ENCODE measurements at places on chromosomes 12 and 14.

- H3K27ac ChIP-seq, result no peak overlapping the region
- H3K4me1 ChIP-seq, result peaks cover 9% of the 10 kb centered on the region
- no peak overlapping the region for H3K4me3 ChIP-seq
- no peaks in the 10 kb centered on the region for H3K36me3 ChIP-seq
These were observed 23.6 kb downstream of the RHOF start for GRCh38 chr12:121769831-121770301.

DNA sequence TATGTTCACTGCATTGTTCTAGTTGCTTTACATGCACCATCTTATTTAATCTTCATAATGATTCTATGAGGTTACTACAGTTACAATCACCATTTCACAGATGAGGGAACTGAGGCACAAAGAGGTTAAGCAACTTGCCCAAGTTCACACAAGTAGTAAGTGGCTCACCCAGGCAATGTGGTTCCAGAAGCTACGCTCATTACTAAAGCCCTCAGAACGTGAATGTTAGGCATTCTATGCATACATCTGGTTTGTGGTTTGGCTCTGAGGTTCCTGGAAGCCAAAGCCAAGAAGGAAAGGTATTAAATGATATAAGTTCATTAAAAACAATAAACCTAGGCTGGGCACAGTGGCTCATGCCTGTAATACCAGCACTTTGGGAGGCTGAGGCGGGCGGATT lies 14.4 kb upstream of the VRTN start:
- DNase-seq, result no peak
- H3K27ac ChIP-seq, result no peak overlapping the region
- no peaks in the 10 kb centered on the region for H3K4me1 ChIP-seq

DNA sequence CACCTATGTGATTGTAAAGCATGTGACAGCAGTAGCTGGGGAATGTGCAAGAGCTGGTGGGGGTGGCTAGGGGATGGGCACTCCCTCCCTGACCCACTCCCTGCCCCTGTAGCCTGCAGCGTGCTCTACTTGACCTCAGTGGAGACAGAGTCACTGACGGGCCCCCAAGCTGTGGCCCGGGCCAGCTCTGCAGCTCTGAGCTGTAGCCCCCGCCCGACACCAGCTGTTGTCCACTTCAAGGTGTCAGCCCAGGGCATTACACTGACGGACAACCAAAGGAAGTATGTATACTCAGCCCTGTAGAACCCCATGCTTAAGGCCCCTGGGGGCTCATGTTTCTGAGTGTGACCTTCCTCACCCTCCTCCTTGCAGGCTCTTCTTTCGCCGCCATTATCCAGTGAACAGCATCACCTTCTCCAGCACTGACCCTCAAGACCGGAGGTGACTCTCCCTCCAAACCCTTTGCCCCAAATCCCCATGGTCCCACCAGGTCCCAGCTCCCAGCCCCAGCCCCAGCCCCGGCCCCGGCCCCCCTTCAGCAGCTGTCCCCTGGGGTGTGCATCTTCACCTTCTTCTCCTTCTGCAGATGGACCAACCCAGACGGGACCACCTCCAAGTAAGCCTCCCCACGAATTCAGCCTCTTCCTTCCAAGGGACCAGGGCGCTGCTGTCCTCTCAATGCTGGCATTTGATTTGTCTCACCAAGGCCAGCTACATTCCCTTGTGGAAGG lies 13.3 kb downstream of the TNS2 start:
- peaks cover 47% of the 10 kb centered on the region for H3K36me3 ChIP-seq
- no peaks in the 10 kb centered on the region for H3K27me3 ChIP-seq
- no peak overlapping the region for H3K27ac ChIP-seq
- no peak for DNase-seq
- H3K4me3 ChIP-seq, result no peak overlapping the region

GRCh38 chr12:124764870-124765580 lies 98.6 kb downstream of the SCARB1 start:
- DNase-seq, result no peak
- H3K27ac ChIP-seq, result no peak overlapping the region
- H3K27me3 ChIP-seq, result peaks cover 7% of the 10 kb centered on the region

DNA sequence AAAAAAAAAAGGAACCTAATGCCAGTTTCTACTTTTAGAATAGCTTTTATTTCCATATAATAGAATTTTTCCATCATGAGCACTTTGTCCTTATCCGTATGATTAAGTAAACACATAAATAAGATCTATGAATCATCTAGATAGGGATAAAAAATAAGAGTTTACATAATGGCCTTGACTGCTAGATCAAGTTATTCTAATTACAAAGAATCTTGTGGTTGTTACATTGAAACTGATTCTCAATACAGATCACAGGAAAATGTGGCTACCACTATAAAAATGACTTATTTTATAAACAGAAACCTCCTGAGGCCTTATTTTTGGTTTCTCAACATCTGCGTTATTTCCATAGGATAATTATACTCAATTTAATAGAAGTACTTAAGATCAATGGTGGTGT lies 34.4 kb upstream of the NDUFA12 start:
- H3K27ac ChIP-seq, result no peak overlapping the region
- no peaks in the 10 kb centered on the region for H3K27me3 ChIP-seq
- peaks cover 2% of the 10 kb centered on the region for H3K4me1 ChIP-seq
- peaks cover 50% of the 10 kb centered on the region for H3K36me3 ChIP-seq

GRCh38 chr14:105166571-105167302 lies 1.8 kb downstream of the JAG2 start:
- H3K4me3 ChIP-seq, result peak overlapping the region; percentile 24
- peaks cover 17% of the 10 kb centered on the region for H3K4me1 ChIP-seq
- no peak overlapping the region for H3K27ac ChIP-seq
- no peak for DNase-seq
- peaks cover 20% of the 10 kb centered on the region for H3K27me3 ChIP-seq

GRCh38 chr12:15322164-15323061 lies at the start of gene PTPRO:
Gene PTPRO, plus strand, starts transcription at chr12:15322508.
- no peak within 1 kb of the TSS for H3K4me3 ChIP-seq
- H3K27ac ChIP-seq, result no peak within 1 kb of the TSS
- H3K27me3 ChIP-seq, result peaks cover 31% of the 10 kb centered on the region
- DNase-seq, result no peak

GRCh38 chr14:59450716-59451115 lies 14.5 kb downstream of the GPR135 start:
- H3K4me1 ChIP-seq, result no peaks in the 10 kb centered on the region
- peaks cover 2% of the 10 kb centered on the region for H3K36me3 ChIP-seq
- H3K27me3 ChIP-seq, result no peaks in the 10 kb centered on the region
- no peak for DNase-seq
- H3K27ac ChIP-seq, result no peak overlapping the region

DNA sequence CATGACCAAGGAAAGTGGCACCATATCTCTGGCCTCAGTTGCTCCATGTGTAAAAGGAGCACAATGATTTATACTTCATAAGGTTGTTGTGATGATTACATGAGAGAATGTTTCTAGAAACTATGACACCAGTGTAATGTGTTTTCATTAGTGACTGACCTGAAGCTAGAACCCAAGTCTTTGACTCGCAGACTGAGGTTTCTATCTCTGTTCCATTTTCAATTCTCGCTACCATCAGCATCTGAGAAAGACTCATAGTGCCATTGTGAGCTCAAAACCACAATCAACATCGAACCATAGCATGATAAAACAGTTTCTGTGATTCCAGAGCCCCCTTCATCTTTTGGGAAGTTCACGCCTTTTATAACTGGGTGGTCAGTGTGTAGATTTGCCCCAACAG lies 53.8 kb downstream of the STAB2 start:
- no peaks in the 10 kb centered on the region for H3K27me3 ChIP-seq
- H3K36me3 ChIP-seq, result no peaks in the 10 kb centered on the region
- no peak for DNase-seq
- H3K27ac ChIP-seq, result no peak overlapping the region

DNA sequence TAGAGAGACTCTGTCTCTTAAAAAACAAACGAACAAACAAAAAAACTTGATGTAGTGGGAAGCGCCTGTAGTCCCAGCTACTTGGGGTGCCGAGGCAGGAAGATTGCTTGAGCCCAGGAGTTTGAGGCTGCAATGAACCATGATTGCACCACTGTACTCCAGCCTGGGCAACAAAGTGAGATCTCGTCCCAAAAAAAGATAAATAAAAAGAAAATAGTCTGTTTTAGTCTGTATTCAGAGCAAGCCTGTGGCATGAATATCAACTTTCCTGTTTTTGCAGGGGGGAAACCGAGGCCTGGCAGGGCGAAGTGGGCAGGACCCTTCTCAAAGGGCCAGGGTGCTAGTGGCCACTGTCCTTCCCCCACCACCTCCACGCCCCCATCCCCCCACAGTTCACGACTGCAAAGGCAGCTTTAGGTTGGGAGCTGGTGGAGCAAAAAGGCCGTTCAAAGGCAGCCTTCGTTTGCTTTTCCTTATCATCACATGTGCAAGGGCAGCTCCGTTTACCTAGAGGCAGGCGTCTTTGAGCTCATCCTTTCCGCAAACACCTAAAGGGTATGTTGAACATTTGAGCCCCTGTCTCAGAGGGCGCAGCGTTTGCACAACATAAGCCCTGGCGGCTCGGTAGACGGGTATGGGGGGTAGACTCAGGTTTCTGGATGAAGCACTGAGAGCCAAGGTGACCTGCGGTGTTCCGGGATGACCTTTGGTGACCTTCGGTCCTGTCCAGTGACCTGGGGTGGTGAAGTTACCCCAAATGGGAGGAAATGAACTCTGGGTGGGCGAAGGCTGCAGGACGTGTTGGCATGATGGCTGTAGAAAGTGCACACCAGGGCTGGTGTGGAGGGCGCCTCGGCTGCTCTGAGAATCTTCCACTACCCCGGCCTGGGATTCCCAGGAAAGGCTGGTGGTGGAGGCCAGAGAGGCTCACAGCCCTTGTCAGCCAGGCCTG lies 8.7 kb upstream of the MEG3 start:
- no peak for DNase-seq
- no peak overlapping the region for H3K27ac ChIP-seq
- no peaks in the 10 kb centered on the region for H3K36me3 ChIP-seq
- H3K4me1 ChIP-seq, result no peaks in the 10 kb centered on the region
- peaks cover 7% of the 10 kb centered on the region for H3K27me3 ChIP-seq

DNA sequence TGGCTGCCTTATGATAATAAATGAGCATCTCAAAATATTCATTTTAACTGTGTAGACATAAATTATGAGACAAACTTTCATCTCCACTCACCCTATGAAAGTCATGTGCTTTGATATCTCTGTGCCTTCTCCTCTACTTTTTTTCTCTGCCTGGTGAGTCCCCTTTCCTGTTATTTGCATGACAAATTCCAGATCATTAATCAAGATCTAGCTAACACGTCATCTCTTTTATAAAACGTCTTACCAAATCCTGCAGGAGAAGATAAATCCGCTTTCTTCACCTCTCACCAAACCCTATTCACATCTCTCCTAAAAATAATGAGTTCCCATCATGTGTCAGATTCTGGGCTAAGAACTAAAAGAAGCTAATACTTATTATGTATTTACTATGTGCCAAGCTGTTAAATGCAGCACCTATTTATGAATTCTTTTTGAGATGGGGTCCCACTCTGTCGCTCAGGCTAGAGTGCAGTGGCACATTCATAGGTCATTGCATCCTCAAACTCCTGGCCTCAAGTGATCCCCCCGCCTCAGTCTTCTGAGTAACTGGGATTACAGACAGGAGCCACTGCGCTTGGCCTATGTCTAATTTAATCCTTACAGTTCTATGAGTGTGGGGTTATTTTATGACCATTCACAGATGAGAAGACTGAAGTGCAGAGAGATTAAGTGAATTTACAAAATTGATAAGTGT lies 26.7 kb downstream of the SPX start:
- no peaks in the 10 kb centered on the region for H3K4me1 ChIP-seq
- H3K27ac ChIP-seq, result no peak overlapping the region
- DNase-seq, result no peak
- H3K4me3 ChIP-seq, result no peak overlapping the region
- H3K36me3 ChIP-seq, result no peaks in the 10 kb centered on the region
- H3K27me3 ChIP-seq, result peaks cover 2% of the 10 kb centered on the region

DNA sequence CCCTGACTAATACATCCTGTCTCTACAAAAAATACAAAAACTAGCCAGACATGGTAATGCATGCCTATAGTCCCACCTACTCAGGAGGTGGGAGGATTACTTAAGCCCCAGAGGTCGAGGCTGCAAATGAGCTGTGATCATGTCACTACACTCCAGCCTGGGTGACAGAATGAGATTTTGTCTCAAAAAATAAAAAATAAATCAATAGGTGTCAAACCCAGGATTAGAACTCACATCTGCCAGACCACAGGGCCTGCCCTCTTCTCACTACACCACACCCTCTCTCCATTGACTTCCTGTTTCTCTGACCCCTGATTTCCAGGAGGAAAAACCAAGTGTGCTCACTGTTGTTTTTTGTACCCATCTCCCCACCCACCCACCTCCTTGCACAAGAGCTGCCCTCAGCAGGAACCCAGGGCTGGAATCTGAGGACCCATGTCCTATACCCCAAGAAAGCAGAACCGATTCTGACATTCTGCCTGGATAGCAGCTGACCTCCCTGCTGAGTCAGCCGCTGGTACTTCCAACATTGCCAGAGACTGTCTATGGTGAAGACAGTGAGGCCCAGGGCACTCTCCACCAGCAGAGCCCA lies 6.2 kb downstream of the CMKLR1 start:
- DNase-seq, result no peak
- H3K4me1 ChIP-seq, result no peaks in the 10 kb centered on the region
- H3K27me3 ChIP-seq, result peaks cover 9% of the 10 kb centered on the region
- no peaks in the 10 kb centered on the region for H3K36me3 ChIP-seq
- no peak overlapping the region for H3K27ac ChIP-seq
- H3K4me3 ChIP-seq, result no peak overlapping the region

GRCh38 chr12:22856178-22856577 lies 231.2 kb downstream of the ETNK1 start:
- H3K36me3 ChIP-seq, result no peaks in the 10 kb centered on the region
- H3K27ac ChIP-seq, result no peak overlapping the region

DNA sequence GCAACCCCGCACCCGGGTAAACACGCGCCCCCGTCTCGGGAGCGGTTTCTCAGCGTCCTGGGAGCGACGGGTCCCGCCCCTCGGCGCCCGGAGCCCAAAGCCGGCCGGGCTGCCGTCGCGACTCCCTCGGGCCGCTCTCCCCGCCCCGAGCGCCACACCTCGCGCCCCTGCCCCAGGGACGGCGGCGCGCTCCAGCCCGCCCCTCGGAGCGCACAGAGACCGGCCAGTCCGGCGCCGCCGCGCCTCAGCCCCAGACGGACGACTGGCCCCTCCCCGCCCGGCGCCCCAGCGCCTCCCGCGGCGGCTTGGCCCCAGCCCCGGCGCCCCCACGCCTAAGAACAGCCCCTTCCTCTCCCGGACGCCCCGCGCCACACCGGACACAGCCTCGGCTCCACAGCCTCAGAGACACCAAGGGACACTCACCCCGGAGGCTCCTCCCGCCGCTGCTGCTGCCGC lies 411 bp downstream of the BTBD7 start:
- H3K36me3 ChIP-seq, result peaks cover 10% of the 10 kb centered on the region
- DNase-seq, result no peak
- H3K27me3 ChIP-seq, result no peaks in the 10 kb centered on the region
- H3K27ac ChIP-seq, result peak overlapping the region; percentile 90
- peaks cover 45% of the 10 kb centered on the region for H3K4me1 ChIP-seq
